ENCODE measurements at places on chromosomes 5 and 9. TPM values are rescaled to one million over a fixed set of nuclear protein-coding genes. Genes with fewer than 3 reads are reported as not detected.

The OLFML2A gene
- 31.4 TPM for total RNA-seq

The KLHL3 gene
- total RNA-seq: 0.13 TPM

The C9orf50 gene
- not detected for total RNA-seq

The MAP1B gene
- 55.9 TPM for total RNA-seq

The C5orf58 gene
- not detected for total RNA-seq

Measured in A549 treated with AZD2906 at 1 μM for 4 hours (cell line).